ENCODE measurements at places on chromosomes 5 and 9.
A peak's percentile ranks its signal among the peaks of the same experiment; 100 is the strongest.

GRCh38 chr9:121921444-121921843, 171.7 kb downstream of the TTLL11 start:
- no peak for DNase-seq

- DNase-seq, result no peak
These were observed 18.4 kb upstream of the DDX41 start for GRCh38 chr5:177535125-177535524.

- DNase-seq, result no peak
These were observed 694.9 kb downstream of the ISL1 start for GRCh38 chr5:52077941-52078815.

GRCh38 chr5:60437308-60437707, 262.7 kb downstream of the DEPDC1B start:
- no peak for DNase-seq

- no peak for DNase-seq
These were observed 764.1 kb upstream of the ARRDC3 start for GRCh38 chr5:92147266-92147665.

DNA sequence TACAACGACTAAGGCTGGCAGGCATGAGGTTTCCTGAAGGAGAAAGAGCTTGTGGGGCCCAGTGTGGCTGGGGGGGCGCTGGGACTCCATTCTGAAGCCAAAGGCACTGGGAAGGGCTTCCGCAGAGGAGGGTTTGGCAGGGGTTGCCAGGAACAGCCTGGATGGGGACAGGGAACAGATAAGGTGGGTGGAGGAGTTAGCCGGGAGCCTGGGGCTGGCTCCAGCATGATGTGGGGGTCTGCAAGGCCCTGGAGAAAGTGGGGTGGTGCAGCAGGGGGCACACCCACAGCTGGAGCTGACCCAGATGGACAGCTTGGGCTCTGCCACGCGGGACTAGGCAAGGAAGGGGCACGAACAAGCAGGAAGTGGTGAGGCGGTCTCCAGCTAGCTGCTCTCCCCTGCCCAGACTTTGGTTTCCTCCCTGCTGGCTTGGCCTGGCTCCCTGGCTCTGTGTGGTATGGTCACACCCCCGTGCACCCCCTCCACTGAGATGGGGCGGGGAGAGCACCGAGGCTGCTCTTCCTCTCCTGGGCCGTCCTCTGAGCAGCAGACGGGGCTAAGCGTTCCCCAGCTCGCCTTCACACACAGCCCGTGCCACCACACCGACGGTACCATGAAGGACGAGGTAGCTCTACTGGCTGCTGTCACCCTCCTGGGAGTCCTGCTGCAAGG, at the start of gene LTC4S:
Gene LTC4S (plus strand): TSS at position 519 of the 672 bp plus-strand sequence. CDS start 95 bp downstream, at position 614.
- DNase-seq, result no peak

DNA sequence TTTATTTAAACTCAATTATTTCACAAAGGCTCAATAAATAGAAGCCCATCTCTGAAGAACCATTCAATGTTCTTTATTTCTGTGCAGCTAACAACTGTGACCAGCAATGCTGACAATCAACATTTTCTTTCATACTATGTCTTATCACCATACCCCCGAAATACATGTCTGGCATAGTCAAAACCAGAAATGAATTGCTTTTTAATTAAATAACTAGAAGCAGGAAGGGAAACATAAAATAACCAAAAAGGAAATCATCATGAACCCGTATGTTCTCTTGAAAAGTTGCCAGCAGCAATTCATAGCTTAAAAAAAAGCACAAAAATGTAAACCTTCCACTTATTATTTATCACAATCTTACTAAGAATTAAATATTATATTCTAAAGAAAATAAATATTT, 212.4 kb downstream of the TMEM232 start:
- no peak for DNase-seq

GRCh38 chr5:121031491-121031890, 567.4 kb downstream of the PRR16 start:
- DNase-seq, result no peak

- no peak for DNase-seq
These were observed 144.4 kb upstream of the FSTL4 start for GRCh38 chr5:133756756-133757155.

GRCh38 chr5:33891788-33892619, at the start of gene ADAMTS12:
TSS of gene ADAMTS12 (minus strand) at chr5:33891990. CDS start at chr5:33891856, 134 bp downstream.
- DNase-seq, result no peak

DNA sequence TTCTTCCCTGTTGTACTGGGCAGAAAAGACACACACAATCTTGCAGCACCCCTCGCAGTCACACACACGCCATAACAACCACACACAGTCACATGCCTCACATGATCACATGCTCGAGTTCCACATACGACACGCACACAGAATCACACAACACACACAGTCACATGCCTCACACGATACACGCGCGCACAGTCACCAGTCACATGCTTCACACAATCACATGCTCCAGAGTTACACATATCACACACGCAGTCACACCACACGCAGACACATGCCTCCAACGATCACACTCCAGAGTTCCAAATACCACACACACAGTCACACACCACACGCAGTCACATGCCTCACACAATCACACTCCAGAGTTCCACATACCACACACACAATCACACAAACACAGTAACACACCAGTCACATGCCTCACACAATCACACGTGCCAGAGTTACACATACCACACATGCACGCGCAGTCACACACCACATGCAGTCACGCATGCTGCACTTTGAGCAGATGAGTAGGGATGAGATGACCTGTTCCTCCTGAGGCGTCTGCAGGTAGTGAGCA, 49.0 kb upstream of the LRRC14B start:
- no peak for DNase-seq

DNA sequence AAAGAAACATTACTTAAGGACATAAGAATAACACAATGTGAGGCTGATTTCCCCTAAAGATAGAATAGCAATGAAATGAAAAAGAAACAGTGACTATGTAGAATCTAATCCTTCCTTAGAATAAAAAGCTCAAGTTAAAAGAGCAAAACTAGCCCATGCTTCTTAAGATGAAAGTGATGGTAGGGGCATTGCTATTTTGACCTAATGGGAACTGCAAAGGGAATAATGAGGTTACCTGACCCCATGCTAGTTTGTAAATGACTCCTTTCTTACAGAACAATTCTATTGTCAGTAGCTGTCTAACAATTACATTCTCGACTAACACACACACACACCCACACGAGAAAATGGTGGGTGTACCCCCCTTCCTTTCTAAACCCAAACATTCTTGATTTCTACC, 575.8 kb downstream of the CSNK1G3 start:
- no peak for DNase-seq

GRCh38 chr9:76624391-76625048, 139.7 kb upstream of the PCA3 start:
- peak; percentile 7 for DNase-seq

GRCh38 chr9:26561928-26562327, 330.7 kb downstream of the CAAP1 start:
- no peak for DNase-seq

DNA sequence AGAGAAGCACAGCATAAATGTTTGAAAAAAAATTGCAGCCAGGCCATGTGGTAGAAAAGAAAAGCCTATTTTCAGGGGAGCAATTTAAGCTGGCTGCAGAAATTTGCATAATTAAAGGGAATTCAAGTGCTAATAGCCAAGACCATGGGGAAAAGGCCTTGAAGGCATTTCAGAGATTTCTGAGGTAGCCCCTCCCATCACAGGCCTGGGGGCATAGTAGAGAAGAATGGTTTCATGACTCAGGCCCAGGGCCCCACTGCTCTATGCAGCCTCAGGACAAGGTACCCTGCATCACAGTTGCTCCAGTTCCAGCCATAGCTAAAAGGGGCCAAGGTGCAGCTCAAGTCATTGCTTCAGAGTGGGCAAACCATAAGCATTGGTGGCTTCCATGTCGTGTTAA, 1416.0 kb downstream of the EFNA5 start:
- no peak for DNase-seq
